Brain pericyte (primary cell): ENCODE measurements at places on chromosomes 11 and 22.

DNA sequence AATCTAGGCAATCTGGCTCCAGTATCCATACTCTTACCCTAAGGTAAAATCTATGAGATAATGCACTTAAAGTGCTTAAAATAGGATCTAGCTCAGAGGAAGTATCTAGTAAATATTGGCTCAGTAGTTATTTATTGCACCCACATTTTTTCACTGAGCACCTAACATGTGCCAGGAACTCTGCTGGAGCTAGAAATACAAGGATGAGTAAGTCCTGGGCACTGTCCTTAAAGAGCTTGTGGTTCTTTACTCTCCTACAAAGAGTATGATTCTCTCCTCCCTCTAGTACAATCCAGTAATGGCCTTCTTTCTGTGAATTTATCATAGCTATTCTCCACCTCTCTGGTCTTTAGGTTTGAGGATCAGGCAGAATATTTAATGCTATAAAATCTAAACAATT is 59.2 kb downstream of the DEUP1 start:
- DNase-seq = no peak

DNA sequence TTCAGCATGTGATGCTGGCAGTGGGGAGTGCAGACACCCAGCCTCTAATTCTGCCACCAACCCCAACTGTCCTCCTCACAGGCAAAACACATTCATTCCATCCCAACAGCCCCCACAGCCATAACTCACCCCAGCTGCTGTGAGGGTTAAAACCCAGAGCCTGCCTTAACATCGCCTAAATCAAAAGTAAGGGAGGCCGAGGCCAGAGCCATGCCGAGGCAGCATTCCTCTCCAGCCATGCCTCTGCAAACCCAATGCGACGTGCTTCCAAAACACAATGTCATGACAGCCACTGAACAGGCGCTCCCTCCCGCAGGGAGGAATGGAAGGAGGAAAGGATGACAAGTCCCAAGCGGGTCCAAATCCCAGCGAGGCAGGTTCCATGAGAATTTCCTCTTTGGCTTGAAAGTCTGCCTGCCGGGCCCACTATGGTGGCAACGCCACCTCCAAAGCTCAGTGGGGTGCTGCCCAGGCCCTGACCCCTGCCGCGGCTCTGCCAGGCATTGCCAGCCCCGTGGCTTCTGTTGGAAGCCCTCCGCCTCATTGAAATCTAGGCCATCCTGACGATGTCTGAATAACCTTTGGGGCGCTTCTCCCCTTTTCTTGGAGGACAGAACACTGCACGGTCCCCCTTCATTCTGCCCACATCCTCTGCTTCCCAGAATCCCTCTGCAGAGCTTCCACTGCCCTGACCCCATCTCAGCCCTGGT is 472.3 kb downstream of the BRD1 start:
- DNase-seq = no peak

DNA sequence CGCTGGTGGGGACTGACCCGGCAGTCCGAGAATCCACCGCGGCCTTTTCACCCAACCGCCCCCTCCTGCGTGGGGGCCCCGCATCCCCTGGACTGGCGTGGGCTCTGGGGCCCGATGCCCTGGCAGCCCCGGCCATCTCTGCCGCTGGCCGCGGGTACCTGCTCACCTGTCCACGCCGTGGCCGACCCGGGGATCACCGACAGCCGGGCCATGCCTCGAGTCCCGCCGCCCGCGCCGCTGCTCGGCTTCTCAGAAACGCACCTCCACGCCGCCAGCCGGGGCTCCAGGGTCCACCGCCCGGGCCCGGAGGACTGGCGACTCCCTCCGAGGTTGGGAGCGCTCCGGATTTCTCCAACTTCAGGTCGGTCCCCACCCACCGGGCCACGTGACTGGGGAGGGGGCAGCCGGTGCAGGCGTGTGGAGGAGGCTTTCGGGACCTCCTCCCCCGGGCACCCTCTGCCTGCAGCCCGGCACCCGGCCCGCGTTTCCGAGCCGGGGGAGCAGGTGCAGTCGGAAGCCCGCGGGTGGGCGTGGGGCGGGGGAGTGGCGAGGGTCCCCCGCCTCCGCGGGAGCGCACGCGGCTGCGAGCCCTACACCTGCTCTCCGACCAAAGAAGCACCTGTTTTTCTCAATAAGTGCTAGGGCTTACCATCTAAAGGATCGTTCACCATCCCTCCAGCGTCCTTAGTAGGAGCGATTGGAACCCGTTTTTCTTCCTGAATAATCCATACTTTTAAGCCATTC is 554 bp upstream of the NRIP3 start:
- no peak for DNase-seq

GRCh38 chr22:26952451-26953011 is 295.1 kb downstream of the MIAT start:
- DNase-seq = no peak

GRCh38 chr11:70552167-70553150 is 154.1 kb downstream of the CTTN start:
- DNase-seq = no peak

- DNase-seq = no peak
Measured at GRCh38 chr11:6828103-6828502, 17.4 kb upstream of the OR10A5 start.

- no peak for DNase-seq
Measured at GRCh38 chr11:116414357-116414880, 358.4 kb downstream of the BUD13 start.

DNA sequence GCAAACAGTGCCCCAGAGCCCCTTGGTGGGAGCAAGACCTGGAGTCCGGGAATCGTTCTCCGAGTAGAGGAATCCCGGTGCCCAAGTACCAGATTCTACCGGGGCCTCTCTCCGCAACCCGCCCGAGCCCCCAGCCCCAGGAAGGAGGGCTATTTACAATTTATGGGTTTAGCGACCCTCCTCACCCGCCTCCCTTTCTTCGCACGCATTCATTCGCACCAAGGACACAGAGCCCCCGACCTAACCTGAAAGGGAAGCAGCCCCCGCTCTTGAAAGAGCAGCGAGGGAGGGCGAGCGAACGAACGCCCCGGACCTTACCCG is 628 bp downstream of the LRP4 start:
- DNase-seq = no peak

DNA sequence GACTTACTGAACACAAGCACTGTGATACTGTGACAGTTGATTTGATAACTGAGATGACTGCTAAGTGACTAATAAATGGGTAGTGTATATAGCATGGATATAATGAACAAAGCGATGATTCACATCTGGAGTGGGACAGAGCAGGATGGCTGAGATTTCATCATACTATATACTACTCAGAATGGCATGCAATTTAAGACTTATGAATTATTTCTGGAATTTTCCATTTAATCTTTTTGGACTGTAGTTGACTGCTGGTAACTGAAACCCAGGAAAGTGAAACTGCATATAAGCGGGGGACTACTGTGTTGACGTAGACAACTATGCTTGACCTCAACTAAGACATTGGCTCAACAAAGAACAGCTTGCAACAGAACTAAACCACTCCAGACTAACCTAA is 20.0 kb upstream of the NUCB2 start:
- peak; percentile 33 for DNase-seq

- no peak for DNase-seq
Measured at GRCh38 chr22:21003782-21004181, 1.9 kb upstream of the THAP7 start.

GRCh38 chr11:72716290-72716689 is 35.9 kb downstream of the ARAP1 start:
- DNase-seq = no peak

DNA sequence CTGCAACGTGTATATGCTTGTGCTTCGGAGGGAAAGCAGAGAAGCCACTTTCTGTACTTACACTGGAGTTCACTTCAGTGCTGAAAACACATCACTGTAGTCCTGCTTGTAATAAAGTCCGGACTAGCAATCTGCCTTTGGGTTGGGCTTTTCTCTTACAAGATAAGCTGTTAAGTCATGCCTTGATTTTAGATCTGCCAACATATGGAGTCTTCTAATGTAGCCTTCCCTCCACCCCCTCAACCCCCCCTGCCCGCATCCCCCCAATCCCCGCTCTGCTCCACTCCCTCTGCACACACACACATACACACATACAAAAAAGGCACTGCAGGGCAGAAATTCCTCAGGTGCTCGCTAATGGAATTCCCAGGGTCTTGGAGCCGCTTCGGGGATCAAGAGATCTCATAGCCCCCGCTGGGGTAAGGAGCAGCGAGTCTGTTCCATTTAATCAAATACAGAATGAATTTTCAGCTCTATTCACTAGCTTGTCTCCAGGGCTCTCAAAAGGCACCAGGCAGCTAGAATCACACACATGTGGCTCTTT is 3.4 kb downstream of the CDON start:
- DNase-seq = no peak

DNA sequence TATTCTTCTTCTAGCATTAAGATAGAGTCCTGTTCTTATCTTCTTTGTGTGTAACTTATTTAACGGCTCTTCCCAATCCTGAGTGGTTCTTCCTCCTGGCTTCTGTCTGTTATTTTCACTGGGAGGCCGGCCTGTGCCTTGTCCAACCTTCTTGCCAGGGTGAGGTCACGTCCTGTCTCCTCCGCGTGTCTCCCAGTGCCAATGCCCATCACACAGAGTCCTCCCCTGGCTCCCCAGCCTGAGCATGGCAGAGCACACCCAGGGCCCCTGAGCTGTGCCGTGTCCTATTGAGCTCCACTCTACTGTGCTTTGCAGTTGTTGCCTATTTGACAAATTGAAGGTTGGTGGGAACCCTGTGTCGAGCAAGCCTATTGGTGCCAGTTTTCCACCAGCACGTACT is 487.3 kb downstream of the BRD1 start:
- DNase-seq = no peak

DNA sequence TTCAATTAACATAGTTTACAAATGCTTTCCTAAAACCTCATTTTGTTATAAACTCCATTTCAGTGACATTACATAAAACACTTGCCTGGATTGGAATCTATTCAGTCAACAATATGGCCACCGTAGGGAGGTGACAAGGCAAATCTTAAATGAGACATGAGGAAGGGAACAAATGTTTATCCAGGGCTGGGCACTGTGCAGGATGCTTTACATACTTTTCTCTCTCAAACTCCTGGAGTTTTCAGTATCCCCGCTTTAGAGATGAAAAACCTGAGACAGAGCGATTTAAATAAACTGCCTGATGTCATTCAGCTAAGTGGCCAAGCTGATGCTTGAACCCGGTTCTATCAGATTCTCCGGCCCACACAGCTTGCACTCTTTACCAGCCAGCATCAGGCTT is 259.9 kb downstream of the CADM1 start:
- no peak for DNase-seq

- no peak for DNase-seq
Measured at GRCh38 chr11:46127150-46127638, 5.9 kb upstream of the PHF21A start.

GRCh38 chr11:8934742-8935488 is 2.2 kb upstream of the C11orf16 start:
- no peak for DNase-seq

DNA sequence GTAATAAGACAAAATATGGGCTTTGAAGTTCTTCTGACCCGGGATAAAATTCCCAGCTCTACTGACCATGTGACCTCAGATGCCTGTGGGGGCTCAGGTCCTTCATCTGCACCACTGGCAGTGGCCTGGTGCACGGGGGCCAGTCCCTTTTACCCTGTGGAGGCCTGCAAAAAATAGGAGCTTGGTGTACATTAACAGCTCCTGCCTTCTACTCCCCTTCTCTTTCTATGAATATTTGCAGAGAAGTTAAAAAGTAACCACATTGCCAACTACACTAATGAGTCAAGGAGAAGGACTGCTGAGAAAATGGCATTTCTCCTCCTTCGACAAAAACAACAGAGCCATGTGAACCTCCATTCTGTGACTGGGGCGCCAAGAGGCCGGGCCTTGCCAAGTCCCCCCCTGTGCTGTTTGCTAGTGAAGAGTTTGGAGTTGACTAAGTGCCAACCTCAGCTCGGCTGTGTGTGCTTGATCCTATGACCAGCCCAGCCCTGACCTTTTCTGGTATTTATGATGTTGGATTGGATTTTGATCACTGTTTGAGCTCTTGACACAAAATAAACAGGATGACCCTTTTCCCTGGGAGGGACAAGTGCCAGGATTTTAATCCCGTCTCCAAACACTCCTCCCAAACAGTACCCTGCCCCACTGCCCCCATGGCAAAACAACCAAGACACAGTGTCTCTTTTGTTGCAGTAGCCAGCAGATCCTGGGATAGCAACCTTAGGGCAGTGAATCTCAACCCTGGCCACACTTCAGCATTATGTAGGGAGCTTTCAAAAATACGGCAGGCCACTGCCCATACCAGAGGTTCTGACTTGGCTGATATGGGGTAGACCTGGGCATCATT is 380.1 kb downstream of the LARGE1 start:
- no peak for DNase-seq

DNA sequence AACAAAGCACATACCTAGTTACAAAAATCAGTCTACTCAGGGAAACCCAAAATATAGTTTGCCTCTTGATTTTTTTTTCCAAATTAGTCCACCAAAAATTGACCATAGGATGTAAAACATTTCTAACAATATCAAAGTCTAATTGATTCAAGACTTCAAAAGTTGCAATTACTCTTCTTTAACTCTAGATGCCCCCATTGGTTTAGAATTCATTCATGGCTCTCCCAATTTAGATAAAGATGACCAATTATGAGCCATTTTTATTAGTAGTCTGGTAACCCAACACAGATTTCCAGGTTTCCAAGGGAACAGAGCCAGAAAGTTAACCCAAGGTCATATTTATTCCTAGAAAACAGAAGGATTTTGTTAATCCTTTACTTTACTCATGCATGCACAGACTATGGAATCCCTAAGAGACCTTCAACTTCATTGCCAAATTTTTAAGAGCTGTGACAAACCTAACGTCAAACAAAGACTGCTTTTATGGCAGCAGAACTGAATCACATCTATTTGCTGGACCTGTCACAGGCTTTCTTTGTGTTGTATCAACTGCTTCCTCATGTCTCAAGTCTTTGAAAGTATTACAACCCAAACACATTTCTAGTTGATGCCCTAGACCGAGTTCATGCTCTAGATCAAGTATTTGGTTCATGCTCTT is 55.3 kb downstream of the C22orf42 start:
- no peak for DNase-seq

GRCh38 chr11:10122326-10123197 is 171.5 kb downstream of the SBF2 start:
- no peak for DNase-seq

DNA sequence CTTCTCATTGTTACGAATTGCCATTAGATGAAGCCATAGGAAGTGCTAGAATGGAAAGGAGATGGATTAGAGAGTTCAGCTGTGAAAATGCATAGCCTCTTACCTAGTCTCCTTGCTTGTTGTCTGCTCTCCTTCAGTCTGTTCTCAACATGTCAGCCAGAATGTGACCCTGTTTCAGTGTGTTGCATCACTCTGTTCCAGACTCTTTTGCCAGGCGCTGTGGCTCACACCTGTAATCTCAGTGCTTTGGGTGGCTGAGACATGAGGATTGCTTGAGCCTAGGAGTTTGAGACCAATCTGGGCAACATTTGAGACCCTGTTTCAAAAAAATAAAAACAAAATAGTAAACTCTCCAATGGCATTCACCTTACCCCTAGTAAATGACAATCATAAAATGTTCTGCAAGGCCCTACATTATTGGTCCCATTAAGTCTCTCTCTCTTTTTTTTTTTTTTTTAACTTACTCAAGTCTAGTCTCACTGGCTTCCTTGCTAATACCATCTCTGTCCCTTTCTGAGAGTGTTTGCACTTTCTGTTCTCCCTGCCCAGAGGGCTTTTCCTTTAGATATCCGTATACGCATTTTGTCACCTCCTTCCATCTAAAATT is 39.4 kb downstream of the CYP2R1 start:
- no peak for DNase-seq

GRCh38 chr22:29457730-29458129 is 19.3 kb downstream of the RFPL1 start:
- DNase-seq = no peak
